ENCODE measurements at places on chromosomes 12 and 14. TPM values are rescaled to one million over a fixed set of nuclear protein-coding genes. Genes with fewer than 3 reads are reported as not detected.

EXOC3L4 gene
- total RNA-seq = not detected

ATP2A2 gene
- 158 TPM for total RNA-seq

TSPAN11 gene
- 0.20 TPM for total RNA-seq

SLC8B1 gene
- total RNA-seq = 9.2 TPM

OR4M1 gene
- not detected for total RNA-seq

TAS2R50 gene
- total RNA-seq = 2.6 TPM

CCDC60 gene
- total RNA-seq = not detected

DEPDC4 gene
- total RNA-seq = 2.2 TPM

JPH4 gene
- total RNA-seq = not detected

GLI1 gene
- 0.78 TPM for total RNA-seq

CARMIL3 gene
- not detected for total RNA-seq

GLT8D2 gene
- 13.2 TPM for total RNA-seq

LUM gene
- 67.2 TPM for total RNA-seq

All from subcutaneous preadipocyte (primary cell).